GM20000 (cell line): ENCODE measurements at places on chromosomes 3 and 15.

GRCh38 chr3:126982126-126982470 lies 817 bp upstream of the PLXNA1 start:
- peak; percentile 84 for DNase-seq

GRCh38 chr3:66863205-66864111 lies 134.6 kb upstream of the KBTBD8 start:
- no peak for DNase-seq

- no peak for DNase-seq
These were observed 27.5 kb downstream of the DNAJB8 start for GRCh38 chr3:128439226-128439625.

DNA sequence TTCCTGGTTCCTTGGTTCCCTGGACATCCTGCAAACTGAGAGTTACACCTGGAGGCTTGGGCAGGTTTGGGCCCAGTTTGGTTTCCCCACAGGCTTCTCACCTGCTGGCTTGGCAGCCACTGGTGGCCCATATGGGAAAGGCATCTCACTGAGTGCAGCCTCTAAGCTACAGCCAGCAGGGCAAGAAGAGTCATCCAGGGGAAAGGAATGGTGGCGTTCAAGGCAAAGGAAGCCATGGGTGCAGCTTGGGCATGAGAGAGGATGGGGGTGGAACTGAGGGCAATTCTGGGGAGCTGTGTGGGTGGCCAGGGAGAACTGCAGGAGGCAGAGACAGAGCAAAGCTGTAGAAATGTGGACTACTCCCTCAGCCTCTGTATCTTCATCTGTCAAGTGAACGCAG lies 106.4 kb downstream of the EPHB1 start:
- no peak for DNase-seq

DNA sequence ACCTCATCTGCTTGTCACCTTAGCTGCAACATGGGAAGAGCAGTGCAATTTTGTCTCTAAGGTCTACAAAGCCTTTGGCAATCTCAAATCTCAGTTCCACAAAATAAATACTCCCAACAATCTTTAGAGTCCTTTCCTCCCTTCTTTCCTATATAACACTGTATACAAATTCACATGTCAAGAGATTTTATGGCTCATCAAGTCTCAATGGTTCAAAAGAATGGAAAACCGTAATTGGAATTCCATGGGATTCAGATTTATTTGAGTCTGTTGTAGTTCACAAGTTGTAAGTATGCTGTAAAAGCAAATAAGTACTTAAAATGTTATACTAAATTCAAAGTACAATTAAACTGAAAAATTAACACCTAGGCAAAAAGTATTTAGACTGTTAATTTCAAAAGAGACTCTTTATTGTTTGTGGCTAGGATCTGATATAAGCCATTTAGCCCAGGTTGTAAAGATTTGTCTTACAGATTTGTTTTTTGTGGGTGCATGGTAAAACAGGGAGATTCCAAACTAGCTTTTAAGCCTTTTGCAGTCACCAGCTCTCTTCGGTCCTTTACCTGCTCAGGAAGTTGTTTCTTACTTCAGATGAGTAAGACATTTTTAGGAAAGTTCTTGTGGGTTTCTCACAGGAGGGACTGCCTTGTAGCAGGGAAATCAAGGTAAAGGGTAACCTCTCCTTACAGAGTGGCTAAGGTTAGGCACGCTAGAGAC lies 50.1 kb downstream of the CMSS1 start:
- no peak for DNase-seq

- no peak for DNase-seq
These were observed 10.9 kb downstream of the SEMA3F start for GRCh38 chr3:50165910-50166538.

DNA sequence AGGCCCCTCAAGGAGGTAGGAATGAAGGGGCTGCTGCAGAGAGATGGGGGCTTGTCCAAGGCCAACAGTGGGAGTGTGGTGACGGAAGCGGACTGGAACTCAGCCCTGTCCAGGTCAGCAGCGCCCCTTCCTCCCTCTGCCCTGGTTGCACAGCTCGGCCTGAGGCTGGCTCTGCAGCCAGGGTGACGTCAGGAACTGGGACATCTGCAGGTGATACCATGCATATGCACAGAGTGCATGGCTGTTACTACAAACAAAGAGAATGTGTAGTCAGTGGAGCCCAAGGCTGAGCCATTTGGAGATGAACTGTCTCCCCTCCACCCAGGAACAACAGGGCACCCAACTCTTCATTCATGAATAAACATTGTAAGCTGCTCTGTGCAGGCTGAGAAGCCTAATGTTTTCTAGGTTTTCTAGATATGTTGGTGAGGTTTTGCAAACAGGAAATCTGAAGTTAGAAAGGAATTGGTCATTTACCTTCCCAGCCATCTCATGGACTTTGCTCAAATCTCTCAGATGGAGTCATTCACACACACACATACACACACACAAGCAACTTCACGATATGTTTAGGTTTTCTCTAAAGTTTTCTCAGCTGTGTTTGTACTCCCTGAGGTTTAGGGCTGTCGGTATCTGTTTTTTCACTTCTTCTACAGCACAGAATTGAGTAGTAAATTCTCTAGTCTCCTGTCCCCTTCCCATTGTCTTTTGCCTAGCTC lies 117.2 kb downstream of the TLE3 start:
- no peak for DNase-seq

DNA sequence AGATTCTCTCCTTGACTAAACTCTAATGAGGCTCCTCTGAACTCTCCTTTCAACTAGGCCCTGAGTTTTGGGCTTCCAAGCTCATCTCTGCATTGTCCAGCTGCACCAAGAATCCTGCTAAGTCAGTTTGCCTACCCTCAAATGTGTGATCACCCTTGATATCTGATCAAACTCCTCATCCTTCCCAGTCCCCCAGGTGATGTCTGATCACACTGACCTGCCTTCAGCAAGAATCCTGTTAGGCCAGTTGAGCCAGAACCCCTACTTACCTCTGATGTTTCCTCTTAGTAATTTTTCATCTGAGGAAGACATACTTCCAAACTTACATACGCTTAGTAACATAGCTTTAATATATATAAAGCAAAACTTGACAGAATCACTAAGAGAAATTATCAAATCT lies 28.8 kb downstream of the SUMF1 start:
- DNase-seq: no peak

DNA sequence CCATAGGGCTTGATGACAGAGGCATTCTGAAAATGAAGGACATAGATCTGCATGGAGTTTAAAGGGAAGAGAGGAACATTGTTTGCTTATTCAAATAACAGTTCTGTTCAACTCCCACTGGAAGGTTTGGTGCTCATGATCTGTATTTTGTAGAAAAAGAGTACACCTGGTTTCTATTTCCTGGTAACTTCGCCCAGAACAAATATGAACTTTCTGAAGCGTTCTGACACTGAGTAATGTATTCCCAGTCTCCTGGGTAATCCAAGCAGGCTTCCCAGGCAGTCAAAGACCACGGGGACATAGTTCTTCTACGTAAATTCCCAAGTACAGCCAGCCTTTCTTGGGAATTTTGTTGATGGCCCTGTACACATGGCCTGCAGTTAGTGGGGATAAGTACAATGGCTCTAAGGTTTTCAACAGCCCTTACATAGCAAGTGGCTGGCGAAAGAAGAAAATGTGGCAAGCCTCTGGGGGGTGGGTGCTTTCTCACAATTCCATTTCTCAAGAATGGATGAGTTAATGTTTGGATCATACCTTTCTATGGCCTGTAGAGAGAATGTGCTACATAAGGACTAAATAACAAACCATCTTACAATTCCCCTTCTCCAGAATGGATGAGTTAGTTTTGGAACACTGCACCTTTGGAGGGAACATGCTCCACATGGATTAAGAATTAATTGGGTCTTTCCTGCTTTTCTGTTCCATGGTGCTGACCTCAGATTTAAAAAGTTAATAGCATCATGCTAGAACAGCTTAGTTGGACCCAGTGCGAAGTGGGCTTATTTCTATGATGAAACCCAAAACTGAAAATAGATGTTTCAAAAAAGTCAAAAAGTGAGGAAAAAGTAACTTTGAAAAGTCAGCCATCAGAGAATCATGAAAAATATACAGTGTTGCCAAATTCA lies 52.7 kb downstream of the COL6A6 start:
- no peak for DNase-seq

DNA sequence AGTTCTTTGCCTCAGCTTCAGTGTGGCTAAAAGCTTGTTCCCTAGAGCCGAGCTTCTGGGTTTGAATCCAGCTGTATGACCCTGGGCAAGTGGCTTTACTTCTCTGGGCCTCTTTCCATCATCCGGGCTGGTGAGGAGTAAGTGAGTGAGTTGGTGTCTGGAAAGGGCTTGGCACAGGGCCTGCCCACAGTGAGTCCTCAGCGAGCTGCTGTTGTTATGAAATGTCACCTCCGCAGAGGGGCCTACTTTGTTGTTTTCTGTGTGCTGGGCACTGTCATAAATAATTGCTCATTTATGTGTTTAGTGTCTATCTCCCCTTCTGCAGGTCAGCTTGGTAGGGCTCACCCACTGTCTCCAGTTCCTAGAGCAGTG lies 31.7 kb downstream of the SLC6A6 start:
- DNase-seq: no peak

- no peak for DNase-seq
These were observed 68.1 kb downstream of the STRIT1 start for GRCh38 chr3:155225417-155225816.
